ENCODE measurements at places on chromosomes 7 and 10.

GRCh38 chr7:95264363-95264891 lies 59.9 kb downstream of the PON1 start:
- no peak for DNase-seq

- DNase-seq = no peak
Measured at GRCh38 chr7:129796186-129796775, 156.5 kb downstream of the UBE2H start.

DNA sequence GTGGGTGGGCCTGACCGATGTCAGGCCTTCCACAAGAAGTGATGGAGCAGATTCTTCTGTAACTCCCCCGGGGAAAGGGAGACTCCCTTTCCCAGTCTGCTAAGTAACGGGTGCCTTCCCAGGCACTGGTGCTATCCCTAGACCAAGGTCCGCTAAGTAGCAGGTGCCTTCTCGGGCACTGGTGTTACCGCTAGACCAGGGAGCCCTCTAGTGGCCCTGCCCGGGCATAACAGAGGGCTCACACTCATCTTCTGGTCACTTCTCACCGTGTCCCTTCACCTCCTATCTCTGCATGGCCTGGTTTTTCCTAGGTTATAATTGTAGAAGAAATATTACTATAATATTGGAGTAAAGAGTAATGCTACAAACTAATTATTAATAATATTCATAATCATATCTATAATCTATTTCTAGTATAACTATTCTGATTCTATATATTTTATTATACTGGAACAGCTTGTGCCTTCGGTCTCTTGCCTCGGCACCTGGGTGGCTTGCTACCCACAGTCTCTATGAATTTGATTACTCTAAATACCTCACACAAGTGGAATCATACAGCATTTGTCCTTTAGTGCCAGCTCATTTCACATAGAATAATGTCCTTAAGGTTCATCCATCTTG lies 1378.7 kb downstream of the XPNPEP1 start:
- DNase-seq = peak; percentile 76

- no peak for DNase-seq
Measured at GRCh38 chr7:3094701-3095445, 51.2 kb upstream of the CARD11 start.

- no peak for DNase-seq
Measured at GRCh38 chr10:15333909-15334649, 37.0 kb downstream of the FAM171A1 start.

Data from erythroblast (primary cell).